Activated T-helper 1 cell treated with anti-CD3 and anti-CD28 coated beads, Interleukin-12 subunit alpha, Interleukin-12 subunit beta, Interleukin-2, Interleukin-4 antibody, amounts not matched to agents 30 ng/mL and 10 ng/mL and 1 ng/mL, durations not matched to agents 14 hours and 24 hours and 36 hours (primary cell): ENCODE measurements at places on chromosomes 5 and 9. TPM values are rescaled to one million over a fixed set of nuclear protein-coding genes. Genes with fewer than 3 reads are reported as not detected.

DNA sequence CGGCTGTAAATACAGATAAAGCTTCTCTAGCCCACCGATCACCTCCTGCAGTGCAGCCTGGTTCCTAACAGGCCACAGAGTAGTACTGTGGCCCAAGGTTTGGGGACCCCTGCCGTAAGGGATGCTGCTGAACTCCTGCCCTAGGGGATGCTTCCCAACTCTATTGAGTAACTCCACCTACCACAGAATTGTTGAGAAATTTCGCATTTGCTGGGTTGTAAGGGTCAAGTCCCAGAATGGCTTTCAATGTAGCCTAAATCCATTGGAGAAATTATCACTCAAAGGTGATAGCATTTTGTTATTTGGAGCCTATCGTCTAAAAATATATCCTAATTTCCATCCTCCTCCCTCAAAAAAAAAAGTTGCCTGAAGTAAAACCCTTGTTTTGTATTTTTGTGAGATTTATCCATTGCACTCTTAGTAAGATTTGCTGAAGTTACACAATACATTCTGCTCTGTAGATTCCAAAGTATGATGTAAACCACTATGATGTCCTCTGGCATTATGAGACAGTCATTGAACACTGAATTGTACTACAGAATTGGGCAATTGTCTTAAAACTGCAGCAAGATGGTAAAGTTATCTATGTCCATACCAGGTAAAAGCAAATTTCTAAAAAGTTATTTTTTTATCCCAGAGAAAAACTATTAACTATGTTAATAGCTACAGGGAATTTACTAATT, 14.0 kb downstream of the ACTBL2 start:
- no peak for DNase-seq

Gene NUTM2G
- not detected in 2 replicates for total RNA-seq

Gene ITK
- 251 and 259 TPM in 2 replicates for total RNA-seq

GRCh38 chr9:95626885-95627558, 110.3 kb upstream of the PTCH1 start:
- peak; percentile 51 for DNase-seq

DNA sequence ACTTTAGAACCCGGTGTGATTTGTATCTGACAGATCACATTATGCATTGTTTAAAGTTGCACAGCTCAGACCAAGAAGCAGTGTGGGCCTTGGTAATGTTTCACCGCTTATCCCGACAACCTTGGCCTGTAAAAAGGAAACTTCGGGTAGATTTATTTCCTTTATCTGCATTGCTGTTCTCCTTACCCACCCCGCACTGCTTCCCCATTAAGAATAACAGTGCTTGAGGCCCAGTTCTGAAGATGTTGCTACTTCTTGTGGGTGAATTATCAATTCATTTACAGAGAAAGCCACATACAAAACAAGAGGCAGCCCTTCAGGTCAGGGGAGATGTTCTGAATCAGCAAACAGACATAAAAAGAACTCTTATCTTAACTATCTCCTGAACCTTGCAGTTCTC, 8.4 kb downstream of the SMARCA2 start:
- DNase-seq, result no peak

Gene SLC34A3
- total RNA-seq, result not detected in 2 replicates

DNA sequence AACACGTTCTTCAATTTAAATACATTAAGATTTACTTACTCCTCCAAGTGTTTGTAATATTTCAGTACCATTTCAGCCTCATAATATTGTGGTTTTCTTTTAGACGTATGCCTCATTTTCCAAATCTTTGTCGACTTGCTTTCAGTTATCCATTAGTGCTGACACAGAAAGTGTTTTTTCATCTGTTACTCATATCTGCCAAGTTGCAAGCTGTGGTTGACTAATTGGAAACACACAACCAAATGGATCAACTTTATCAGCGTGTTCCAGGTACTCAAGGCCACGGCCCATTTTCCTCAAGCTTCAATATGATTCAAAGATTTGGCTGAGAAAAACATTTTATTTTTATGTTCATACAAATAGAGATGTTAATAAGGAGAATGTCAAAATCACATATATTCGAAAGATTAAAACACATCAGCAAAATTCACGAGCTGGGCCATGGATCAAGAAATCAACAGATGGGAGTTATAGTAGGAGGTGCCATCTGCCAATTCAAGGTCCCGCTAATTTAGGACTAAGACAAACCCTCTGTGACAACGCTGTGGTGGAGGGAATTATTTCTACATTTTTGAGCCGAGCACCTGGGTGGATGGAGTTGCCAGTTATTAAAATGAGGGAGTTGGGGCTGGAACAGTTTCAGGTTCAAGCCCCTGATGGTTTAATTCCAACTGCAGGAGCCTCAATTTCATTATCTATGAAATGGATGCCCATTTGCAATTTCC, 27.2 kb upstream of the CCNJL start:
- DNase-seq, result no peak

DNA sequence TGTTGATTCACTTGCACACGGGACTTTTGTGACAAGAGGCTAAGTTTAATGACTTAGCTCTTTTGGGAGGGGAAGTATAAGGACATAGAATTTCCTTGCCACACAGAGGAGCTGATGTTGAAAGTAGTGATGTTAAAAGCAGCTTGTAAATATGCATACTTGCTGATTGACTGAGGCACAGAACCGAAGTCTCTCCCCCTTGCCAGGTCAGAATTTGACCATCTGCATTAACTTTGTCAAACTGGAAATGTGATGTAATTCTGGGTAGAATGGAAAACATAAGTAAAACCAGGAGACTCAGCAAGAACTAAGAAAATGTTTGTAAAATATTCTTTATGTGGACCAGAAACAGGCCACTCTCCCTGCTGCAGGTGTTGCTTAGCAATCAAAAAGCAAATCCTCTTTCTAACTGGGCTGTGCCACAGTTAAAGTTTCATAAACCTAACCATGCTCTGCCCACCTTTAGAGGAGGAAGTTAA, 284.2 kb downstream of the NR3C1 start:
- DNase-seq, result no peak

Gene SH3GLB2
- total RNA-seq, result 71.1 and 74.8 TPM in 2 replicates

DNA sequence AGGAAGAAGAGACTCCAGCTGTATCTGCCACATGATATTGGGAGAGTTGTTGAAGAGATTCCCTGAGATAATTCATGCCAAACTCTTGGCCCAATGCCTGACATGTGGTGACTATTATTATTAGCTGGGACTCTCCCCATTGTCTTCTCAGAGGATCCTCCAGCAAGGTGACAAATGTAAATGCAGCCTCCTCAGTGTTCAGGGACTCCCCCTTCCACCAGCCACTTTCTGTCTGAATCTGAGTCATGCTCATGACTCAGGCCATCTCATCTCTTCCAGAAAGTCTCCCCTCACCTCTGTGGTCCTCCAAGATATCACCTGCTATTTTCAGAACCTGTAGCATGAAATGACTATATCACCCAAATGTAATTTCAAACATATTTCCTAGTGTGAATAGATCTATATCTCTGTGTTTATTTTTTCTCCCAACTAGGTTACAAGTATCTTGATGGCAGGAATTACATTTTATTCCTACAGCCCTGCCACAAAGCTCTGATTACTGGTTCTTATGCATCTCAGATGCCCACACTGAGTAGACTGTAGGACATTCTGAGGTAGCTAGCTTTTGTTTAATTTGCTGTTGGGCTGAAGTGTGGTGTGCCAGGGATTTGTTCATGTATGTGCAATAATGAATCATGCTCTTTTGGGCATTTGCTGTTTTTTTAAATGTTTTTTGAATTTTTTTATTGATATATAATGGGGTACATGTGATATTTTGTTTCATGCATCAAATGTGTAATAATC, 126.6 kb upstream of the IL12B start:
- peak; percentile 59 for DNase-seq

GRCh38 chr5:181044662-181045305, 4.7 kb downstream of the BTNL9 start:
- no peak for DNase-seq

DNA sequence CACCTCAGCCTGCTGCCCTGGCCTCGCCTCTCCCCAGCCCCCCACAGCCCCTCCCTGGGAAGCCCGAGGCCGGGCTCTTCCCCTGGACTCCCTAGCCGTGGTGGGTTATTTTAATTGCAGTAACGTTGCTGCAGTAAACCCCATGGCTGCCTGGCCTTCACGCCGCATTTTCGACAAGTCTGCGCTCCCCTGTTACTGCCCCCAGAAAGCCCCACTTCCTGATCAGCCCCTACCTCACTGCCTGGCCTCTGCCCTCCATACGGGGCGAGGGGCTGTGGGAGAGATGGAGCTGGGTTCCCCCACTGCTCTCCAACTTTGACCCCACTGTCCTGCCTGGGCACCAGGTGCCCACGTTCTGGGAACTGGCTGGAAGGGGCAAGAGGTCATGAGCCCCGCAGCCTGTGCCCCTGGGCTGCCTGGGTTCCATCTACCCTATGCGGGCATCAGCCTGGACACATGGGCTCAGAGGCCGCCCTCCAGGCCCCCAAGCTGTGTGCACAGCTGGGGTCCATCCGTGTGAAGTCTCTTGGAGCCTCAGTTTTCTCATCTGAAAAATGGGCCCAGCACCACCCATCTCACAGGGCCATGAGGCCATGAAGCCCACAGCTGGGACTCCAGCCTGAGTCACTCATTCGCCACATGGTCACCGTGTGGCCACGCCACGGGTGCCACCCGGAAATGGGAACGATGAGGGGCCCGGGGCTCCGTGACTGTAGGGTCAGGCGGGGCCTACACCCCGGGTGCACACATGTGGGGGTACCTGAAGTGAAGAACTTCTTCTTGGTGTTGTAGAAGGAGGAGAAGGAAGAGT, 11.5 kb downstream of the EGFL7 start:
- DNase-seq, result no peak

- DNase-seq, result no peak
These were observed 9.0 kb downstream of the IL33 start for GRCh38 chr9:6224393-6225154.

- no peak for DNase-seq
These were observed 3.3 kb downstream of the REEP5 start for GRCh38 chr5:112918679-112919078.

GRCh38 chr9:132150256-132150655, 11.6 kb upstream of the NTNG2 start:
- DNase-seq, result no peak

DNA sequence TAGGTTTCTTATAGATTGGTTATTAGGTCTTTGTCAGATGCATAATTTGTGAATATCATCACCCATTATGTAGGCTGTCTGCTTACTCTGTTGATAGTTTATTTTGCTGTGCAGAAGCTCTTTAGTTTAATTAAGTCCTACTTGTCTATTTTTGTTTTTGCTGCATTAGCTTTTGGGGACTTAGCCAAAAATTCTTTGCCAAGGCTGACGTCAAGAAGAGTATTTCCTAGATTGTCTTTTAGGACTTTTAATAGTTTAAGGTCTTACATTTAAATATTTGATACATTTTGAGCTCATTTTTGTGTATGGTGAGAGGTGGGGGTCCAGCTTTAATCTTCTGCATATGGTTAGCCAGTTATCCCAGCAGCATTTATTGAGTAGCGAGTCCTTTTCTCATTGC, 24.8 kb upstream of the ANGPTL2 start:
- no peak for DNase-seq

DNA sequence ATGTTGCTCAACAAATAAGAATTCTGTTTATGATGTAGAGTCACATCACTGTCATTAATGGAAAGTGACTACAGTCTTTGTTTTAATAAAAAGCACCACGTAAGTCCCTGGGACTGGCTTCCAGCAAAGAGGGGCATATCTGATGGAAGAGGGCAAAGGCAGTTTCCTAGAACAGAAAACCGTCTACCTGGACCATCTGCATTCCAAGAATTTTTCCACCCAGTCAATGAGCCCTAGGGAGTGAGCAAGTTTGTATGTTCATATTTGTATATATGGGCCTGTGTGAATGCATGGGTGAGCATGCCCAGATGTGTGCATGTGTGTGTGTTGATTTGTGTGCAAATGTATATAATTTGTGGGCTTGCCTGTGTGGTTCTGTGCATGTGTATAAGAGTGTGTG, 156.8 kb upstream of the SEMA6A start:
- DNase-seq, result no peak

Gene CARTPT
- not detected in 2 replicates for total RNA-seq

DNA sequence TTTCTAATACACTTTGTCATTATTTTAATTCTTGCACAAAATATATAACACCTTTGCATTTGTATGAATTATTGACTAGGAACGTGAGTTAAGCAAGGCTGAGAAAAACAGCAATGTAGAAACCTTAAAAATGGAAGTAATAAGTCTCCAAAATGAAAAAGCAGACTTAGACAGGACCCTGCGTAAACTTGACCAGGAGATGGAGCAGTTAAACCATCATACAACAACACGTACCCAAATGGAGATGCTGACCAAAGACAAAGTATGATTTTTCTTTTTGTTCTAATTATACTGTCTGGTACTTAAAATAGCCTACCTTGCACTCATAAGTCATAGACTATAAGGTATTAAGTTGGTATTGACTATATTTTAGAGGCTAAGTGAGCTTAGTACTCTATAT, 34.4 kb downstream of the RAD50 start:
- DNase-seq, result no peak

Gene IRX1
- total RNA-seq, result not detected in 2 replicates

GRCh38 chr9:111484572-111484894, 350 bp upstream of the ECPAS start:
- no peak for DNase-seq

Gene SPATA31C1
- not detected in 2 replicates for total RNA-seq

DNA sequence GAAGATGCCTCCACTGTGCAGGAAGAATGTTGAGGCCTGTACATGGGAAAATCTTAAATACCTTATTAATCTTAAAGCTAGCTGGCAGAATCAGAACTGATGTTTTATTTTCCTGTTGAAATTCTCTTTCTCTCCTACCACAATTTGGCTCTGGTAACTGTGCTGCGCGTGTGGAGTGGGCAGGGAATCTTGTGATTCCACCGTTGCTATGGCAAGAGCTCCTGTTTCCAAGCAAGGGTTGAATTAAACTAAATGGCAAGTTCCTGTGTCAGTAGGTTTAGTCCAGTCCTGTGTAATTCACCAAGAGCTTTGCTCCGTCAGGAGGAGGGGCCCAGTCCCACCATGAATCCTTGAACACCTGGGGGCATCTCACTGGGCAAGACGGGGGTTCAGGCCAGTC, 36.4 kb downstream of the NXNL2 start:
- DNase-seq, result no peak

Gene SLC2A8
- 10.4 and 11.6 TPM in 2 replicates for total RNA-seq

Gene ARSI
- not detected in 2 replicates for total RNA-seq

Gene CA9
- 0.44 TPM in 1 of 2 replicates, not detected in the other for total RNA-seq

DNA sequence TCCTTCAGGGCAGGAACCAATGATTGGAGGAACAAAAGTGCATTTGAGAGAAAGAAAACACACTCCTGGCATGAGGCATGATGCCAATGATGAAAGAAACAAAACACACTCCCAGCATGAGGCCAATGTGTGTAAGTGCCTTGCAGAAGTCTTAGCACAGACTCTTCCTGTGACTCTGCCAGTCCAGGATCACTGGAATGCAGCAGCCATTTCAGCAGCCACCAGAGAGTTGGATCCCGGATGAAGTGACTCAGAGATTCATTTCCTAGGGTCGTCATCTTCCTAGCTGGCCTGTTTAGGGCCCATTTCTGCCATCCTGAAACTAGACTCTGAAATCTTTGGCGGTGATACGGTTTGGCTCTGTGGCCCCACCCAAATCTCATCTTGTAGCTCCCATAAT, 212.5 kb downstream of the CFAP90 start:
- no peak for DNase-seq

GRCh38 chr5:61283471-61283870, 48.6 kb upstream of the ZSWIM6 start:
- DNase-seq, result no peak

Gene PARP8
- 22.9 and 23.0 TPM in 2 replicates for total RNA-seq

Gene SLC2A6
- 4.1 and 4.6 TPM in 2 replicates for total RNA-seq
